ENCODE measurements at places on chromosomes 12 and 14.

GRCh38 chr14:93898731-93899130 lies 28.4 kb upstream of the FAM181A start:
- DNase-seq, result no peak

DNA sequence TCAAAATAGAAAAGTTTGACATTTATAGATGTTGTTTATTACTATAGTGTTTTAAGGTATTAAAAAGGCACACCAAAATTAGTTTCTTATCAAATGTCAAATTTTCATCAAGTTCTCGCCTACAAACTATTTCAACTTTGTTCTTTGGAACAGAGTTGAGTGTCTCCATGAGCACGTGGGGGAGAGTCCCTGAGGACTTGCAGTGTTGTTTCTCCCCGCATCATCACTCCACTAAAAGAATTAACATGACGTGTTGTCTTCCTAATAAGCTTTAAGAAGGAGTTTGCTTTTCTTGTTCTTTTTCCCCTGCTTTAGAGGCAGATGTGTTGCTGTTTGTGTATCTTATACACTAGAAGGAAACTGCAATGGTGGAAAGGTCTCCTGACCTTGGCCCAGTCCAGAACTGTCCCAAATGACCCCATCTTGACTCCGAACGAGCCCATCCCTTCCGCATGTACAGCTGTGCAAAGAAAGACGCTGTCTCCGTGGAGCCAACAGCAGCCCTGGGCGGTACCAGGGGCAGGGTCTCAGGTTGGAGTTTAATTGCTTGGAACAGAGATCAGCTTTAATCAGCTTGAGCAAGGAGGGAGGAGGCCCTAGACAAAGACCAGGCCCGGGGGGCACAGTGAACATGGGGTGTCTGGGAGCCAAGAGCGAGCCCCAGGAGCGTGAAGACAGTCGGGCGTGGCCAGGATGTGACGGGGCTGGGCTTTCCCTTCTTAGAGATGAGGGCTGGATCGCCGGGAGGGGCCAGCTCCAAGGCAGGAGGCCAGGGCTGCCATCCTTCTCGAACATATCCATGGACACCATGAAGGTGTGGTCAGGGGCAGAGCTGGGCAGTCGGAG lies 215.4 kb upstream of the RTL1 start:
- DNase-seq, result no peak

GRCh38 chr12:16833376-16834015 lies 227.5 kb upstream of the LMO3 start:
- DNase-seq, result no peak

- no peak for DNase-seq
Measured at GRCh38 chr12:47832263-47832933, 12.7 kb upstream of the HDAC7 start.

DNA sequence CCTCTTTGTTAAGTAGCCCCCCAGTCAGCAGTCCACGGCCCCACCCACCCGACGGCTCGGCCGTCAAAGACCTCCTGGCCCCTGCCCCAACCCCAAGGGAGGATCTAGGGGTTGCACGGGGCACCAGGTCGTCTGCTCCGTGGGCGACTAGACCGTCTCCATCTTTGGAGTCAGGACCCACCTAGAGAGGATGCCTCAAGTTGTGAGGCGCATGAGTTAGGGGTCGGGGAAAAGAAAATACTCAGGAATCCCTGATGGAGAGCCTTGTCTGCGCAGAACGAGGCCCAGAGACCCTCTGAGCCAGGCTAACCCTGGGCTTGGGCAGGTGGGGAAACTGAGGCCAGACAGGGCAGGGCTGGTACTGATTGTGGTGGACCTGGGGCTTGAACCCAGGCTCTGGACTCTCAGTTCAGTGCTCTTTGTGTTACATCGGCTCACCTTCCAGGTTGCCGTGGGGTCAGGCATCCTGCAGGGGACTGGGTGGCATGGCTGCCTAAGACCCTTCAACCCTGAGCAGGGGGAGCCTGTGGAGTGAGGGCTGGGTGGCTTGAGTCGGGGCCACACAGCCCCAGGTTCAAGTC lies 839 bp downstream of the OTUB2 start:
- no peak for DNase-seq

DNA sequence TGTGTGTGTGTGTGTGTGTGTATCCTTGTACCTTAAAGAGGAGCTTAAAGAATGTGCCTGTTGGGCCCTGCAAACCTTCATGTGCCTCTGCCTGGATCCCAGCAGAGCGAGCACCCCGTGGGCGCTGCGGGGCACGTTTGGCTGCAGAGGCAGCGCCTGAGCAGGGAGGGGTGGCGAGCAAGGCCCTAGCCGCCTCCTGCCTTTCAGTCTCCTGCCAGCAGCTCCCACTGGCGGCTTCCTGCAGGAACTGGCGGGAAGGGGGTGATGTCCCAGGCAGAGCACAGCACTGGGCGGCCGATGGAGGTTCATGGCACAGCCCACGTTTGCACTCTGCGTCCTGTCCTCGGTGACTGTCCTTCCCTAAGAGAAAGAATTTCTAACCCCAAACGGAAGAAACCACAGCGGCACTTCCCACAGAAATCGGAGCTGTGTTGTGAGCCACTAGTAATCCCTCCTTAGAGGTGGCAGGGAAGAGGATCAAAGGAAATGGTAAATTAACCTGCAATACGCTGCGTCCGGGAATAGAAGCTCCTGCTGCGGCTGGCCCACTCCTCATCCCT lies 19.8 kb downstream of the ZBTB42 start:
- no peak for DNase-seq

DNA sequence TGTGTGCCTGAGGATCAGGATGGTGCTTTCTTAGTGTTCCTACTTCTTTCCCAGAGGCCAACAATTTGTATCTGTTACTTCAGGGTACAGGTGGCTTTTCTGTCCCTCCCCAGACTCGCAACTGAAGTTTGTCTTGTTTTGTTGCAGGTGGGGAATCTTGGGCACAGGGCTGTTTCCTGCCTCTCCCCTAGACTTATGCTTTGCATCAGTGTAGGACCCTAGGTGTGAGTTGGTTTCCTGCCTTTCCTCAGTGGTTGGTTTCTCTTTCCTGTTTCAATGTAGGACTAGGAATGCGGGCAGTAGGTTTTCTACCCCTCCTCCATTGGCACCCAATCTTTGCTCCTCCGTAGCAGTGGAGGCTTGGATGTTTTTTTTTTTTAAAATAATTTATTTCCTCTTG lies 87.0 kb downstream of the TRMT5 start:
- no peak for DNase-seq
